ENCODE measurements at places on chromosomes 12 and 14.

GRCh38 chr12:86264451-86265328 lies 8.5 kb upstream of the MGAT4C start:
- no peak for DNase-seq

- DNase-seq: no peak
Measured at GRCh38 chr12:45622210-45622937, 107.1 kb upstream of the ARID2 start.

DNA sequence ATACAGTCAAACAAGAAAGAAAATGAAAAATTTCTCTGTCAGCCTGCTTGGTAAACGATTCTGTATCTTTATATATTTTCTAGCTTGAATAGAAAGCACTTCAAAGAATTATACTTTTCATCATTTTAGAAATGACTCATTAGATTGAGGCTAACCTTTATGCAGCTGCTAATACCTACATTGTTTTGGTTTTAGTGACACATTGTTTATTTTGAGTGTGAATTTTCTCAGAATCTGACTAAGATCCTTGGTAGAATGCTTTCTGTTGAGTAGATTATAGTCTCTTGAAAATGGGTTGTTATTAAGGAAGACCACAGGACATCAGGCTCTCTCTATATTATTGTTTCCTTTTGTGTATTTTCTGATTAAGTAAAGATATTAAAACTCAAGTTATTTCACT lies at the start of gene PMCH:
PMCH (minus strand) TSS at position 45 of the 400 bp plus-strand sequence. CDS start 63 bp downstream, outside the sequence.
- no peak for DNase-seq

- no peak for DNase-seq
Measured at GRCh38 chr12:70110085-70110484, 133.1 kb upstream of the CNOT2 start.

GRCh38 chr14:94448071-94448808 lies 4.4 kb downstream of the SERPINA11 start:
- DNase-seq: no peak

DNA sequence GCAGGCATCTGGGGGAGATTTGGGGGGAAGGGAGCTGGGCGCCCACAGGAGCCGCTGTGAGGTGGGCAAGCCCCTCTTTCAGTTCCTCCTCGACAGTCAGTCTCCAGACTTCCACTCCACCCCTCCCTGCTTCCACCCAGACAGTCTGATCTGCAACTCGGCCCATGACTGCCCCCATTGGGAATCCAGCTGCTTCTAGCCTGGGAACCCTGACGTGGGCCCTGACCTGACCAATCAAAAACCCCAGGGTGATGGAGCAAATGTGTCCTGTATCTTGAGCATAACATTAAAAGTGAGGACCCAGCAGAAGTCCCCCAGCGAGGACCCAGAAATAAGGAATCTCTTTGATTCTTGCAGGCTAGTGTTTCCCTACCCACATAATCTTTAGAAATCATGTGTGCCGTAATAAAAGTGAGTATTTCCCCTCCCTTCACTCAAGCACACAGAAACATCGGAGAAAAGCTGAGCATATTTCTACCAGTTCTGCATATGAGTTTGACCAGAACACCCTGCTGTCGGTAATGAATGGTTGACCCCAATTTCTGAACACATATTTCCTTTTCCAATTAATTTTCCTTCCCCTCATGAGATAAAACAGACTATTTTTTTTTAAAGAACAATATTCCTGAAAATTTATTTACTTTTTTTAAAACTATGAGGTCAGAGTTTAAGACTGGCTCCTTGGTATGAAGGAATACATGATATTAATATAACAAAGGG lies 6.4 kb downstream of the SSH1 start:
- DNase-seq: no peak

DNA sequence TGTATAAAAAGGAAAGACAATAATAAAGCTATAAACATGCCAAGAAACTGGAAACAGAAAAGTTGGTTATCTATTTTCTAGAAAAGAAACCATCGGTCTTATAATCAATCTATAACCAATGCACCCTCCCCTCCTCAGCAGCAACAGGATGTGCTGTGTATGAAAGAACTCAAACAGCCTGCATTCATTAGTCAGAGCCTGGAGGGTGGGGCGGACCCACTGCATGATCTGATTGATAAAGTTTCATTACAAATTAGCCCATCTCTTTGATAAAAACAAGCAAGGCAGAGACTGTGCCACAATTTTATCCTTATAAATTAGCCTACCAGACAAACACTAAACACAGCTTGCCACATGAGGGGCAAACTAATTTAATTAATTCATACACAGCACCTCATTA lies 448.1 kb downstream of the BCAT1 start:
- DNase-seq: no peak

DNA sequence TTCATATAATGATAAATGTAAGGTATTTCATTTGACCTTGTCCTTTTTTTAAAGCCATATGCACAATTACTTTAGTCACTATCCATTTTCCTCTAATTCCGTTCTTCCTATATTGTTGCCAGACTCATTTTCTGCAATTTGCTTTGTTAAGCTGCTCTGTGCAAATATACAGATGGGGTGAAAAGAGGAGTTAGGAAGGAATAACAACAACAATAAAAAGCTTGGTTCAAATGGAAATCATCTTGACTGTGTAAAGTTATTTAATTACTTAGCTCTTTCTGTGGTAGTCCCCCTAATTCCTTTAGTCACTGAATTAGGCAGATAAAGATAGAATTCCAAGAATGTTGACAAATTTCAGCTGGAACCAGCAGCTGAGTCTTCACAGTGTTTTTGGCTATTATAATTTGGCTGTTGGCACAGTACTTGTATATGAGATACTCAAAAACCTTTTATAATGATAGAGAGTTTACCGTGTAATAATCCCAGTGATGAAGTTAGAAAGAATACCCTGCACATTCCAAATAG lies 838.0 kb downstream of the RPS29 start:
- no peak for DNase-seq

- DNase-seq: no peak
Measured at GRCh38 chr12:62210422-62210821, 49.8 kb upstream of the USP15 start.

DNA sequence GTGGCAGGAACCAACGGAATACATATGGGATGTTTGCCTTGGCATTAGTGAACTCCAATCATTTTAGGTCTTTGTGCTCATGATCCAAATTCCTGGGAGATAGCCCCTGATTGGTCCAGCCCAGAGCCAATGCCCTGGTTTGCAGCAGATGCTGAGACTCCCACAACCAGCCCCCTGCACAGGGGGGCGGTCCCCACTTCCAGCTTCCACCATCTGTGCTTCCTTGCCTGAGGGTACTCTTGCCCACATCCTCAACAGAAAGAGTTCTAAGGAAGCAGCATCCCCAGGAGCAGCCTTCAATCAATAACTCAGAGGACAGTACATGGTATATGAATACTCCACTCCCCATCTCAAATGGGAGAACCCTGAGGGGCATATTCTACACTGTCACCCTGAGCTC lies 39.7 kb upstream of the FICD start:
- no peak for DNase-seq

DNA sequence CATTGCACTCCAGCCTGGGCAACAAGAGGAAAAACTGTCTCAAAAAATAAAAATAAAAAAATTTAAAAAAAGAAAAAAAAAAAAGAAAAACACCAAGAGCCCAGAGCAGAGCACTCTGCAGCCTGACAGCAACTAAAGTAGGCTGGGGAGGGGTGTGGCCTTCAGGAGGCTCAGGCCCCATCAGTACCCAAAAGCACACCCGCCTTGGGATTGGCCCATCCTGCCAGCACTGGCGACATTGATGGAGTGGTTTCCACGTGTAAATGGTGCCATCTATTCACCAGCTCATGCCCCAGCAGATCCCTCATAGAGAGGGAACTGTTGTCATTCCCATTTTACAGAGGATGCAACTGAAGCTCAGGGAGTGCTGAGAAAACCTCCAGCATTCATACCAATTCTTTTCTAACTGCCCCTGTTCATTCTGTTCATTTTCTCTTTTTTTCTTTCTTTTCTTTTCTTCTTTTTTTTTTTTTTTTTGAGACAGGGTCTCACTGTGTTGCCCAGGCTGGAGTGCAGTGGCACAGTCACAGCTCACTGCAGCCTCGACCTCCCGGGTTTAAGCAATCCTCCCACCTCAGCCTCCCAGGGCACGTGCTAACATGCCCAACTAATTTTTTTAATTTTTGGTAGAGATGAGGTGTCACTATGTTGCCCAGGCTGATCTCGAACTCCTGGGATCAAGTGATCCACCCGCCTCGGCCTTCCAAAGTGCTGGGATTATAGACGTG lies 89.3 kb downstream of the IRF2BPL start:
- no peak for DNase-seq

DNA sequence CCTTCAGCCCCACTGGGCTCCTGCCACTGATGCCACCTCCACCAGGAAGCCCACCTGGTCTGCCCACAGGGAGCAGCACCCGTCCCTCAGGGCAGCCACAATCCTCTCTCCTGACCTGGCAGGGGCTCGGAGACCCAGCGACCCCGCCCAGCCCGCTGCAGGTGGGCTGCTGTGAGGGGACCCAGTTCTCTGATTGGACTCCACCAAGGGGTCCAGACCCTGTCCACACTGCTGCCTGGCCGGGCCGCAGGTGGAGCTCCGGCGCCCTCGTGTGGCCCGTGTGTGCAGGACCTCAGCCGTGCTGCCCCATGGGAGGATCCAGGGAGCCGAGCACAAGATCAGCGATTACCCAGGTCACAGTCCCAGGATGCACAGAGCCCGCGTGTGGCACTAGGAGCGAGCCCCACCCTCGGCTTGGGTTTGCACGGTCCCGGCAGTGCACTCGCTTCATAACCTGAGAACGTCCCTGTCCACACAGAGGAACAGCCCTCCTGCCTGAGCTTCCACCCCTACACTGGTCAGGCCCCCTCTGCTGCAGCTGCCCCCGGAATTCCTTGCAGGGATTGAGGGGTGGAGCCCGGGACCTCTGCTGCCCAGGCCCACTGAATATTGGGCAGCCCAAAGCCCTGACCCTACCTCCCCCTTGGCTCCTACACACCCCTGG lies 35.4 kb upstream of the TMEM179 start:
- no peak for DNase-seq

GRCh38 chr14:30333934-30334333 lies 225.0 kb upstream of the G2E3 start:
- DNase-seq: no peak

- DNase-seq: no peak
Measured at GRCh38 chr14:96225745-96226151, 21.1 kb downstream of the BDKRB2 start.

- DNase-seq: no peak
Measured at GRCh38 chr14:50619569-50620141, 48.5 kb downstream of the SAV1 start.

DNA sequence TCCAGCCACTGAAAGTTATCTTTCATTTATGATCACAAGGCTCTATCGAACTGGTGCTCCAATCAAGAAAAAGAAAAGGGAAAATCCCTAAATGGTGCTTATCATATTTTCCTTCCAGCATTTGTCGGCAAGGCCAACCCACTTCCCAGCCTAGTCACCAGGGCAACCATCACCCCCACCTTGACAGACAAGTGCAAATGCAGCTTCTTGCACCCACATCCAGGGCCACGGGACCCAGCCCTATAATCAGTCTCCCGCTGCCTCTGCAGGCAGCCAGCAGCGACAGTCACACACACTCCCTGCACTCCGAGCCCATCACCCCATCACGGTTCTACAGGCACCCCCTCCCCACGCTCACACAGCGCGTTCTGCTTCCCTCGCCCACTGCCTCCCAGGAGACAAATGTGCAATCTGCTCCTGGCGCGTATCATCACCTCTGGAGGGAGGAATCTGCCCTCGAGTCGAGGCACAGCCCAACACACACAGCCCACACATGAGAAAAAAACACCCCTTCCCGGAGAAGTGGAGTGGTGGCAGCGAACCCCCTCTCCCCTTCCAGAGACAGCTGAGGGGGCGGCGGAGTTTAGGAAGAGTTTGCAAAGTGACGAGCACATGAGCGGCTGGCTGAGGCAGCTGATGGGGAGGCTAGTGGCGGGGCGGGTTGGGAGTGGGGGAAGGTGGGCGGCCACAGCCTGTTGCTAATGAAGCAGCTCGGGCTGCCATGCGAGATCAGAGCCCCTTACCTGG lies 9.3 kb upstream of the PPP4R4 start:
- DNase-seq: no peak

DNA sequence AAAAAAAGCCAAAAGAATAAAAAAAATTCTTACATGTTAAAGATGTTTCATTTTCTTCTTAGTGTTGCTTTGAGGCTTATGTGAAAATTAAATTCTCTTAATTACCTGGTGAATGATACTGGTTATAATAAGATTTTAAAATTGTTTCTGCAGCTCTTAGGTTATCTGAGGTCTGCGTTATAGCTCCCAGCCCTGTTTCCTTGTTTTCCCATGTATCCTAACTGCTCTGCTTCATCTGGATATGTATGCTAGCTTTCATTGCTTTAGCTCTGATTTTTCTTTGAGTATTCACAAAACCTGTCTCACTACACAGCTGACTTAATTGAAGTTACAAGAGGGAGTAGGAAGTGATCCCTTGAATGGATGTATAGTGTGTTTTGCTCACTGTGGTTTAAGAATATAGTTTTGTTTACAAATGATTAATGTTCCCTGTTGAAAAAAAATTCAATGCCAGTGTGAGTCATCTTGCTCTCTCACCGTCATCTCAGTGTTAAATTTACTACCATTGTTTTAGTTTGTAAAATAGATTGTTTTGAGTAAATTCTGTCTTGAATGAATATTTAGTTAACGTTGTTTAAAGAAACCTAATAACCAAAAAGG lies 26.8 kb downstream of the CPSF6 start:
- no peak for DNase-seq

DNA sequence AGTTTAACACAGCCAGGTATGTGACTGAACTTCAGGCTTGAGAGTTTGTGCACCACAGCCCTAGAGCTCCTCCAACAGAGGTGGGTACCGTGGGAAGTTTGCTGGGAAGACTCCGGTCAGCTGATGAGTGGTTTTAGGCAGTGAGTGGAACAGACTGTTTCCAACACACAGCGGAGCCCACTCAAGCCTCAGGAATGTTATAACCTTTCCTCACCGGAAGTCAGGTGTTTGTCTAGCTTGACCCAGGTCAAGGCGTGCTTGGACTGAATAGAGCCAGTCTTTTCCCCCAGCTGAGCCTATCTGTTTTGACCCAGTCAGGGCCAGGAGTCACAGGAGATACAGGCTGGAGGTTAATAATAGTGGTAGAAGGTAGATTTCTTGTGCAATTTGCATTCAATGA lies 138.4 kb upstream of the PARP11 start:
- no peak for DNase-seq

DNA sequence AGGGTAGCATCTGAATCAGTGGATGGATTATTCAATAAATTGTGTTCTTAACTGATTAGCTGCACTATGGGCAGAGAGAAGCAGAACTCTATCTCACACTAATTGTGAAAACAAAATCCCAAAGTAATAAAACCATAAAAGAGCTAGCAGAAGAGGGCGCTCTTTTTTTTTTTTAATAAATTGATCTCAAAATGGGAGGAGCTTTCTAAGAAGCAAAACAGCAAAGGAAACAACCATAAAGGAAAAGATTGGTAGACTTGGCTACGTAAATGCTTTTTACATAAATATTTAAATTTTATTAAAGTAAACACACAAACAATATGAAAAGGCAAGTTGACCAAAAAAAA lies 1.5 kb upstream of the TM7SF3 start:
- peak; percentile 41 for DNase-seq

GRCh38 chr12:19639781-19640415 lies 200.6 kb downstream of the AEBP2 start:
- DNase-seq: no peak
